ENCODE measurements at places on chromosomes 2 and 18.

DNA sequence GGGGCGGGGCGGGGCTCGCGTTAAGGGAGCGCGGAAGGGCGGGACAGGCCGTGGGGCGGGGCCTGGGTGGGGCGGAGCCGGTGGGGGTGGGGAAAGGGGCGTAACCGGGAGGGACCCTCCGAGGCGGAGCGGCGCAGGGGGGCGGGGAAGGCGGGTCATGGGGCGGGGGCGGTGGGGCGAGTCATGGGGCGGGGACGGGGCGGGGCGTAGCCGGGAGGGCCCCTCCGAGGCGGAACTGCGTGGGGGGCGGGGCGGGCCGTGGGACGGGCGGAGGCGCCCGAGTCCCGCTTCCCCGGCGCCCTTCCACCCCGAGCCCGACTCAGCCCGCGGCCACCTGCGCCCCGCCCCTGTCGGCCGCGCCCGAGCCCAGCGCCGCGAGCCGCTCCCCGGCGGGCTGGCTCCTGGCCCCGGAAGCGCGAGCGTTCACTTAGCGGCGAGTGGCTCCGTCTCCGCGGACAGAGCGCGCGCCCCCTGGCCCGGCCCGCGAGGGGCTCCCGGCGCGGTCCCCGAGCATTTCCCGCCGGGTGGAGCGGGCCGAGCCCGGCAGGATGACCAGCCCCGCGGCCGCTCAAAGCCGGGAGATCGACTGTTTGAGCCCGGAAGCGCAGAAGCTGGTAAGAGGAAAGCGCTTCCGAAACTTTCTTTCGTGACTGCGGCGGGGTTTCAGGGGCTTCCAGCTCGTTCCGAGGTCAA, 64.7 kb downstream of the LRRFIP1 start:
- DNase-seq: peak; percentile 98

DNA sequence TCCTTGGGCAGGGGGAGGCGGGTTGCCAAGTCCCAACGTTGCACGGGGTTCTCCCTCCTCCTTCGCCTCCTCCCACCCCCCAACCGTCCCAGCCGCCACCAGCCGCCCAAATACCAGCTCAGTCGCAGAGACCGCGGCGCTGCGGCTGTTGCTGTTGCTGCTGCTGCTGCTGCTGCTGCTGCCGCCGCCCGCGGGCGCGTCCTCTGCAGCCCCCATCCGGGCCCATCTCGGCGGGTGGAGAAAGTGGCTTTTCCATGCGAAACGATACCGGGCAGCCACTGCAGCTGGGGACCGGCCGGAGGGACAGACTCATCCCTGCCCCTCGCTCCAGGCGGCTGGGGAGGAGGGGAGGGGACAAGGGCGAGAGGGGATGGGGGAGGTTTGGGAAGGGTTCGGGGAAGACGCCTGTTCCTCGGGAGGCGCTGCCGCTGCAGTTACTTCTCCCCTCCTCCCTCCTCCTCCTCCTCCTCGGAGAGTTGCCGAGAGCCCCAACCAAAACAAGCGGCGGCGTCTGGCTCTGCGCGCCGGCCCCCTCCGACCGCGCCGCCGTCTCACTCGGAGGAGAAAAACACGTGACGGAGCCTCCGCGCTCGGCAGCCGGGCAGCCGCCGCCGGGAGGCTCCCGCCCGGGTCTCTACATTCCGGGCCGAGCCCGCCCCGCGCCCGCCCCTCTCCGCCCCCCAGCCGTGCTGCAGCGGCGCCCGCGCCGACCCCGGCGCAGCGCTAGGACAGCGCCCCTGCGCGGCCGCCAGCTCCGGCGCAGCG, at the start of gene IRS1:
IRS1 (minus strand) TSS at position 610 of the 765 bp plus-strand sequence. CDS start 1,082 bp downstream, outside the sequence.
- DNase-seq: peak; percentile 88

GRCh38 chr2:23092831-23093230, 292.1 kb upstream of the KLHL29 start:
- DNase-seq: no peak

DNA sequence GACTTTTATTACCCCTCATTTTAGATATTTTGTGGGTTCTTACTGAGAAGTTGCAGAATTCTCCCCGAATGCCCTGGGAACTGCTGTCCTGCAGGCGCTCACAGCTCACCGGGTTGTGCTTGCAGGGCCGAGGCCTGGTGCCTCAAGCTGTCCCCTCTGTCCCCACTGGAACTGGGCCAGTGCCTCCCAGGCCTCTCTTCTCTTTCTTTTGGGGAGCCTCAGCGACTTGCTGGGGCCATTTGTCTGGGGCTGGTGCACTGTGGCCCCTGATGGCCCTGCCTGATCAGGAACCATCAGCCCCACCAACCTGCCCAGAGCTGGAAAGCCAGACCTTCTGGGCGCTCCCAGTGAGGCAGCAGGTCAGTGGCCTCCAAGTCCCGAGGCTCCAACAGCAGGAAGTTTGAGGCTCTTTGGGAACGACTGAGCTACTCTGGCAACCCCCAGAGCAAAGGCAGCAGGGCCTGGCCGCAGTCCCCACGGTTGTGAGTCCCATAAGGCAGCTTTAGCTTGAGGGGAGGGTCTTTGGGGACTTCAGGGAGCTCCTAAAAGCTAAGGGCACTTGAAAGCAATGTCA, 14.7 kb upstream of the NEU4 start:
- DNase-seq: peak; percentile 49

GRCh38 chr2:171895786-171896185, 1.7 kb upstream of the SLC25A12 start:
- DNase-seq: no peak

GRCh38 chr18:74233933-74234325, 57.8 kb downstream of the CYB5A start:
- no peak for DNase-seq

- DNase-seq: no peak
Observed at GRCh38 chr2:198763793-198764192, 693.9 kb downstream of the SATB2 start.

GRCh38 chr2:70068119-70068518, 19.2 kb upstream of the PCBP1 start:
- DNase-seq: no peak

DNA sequence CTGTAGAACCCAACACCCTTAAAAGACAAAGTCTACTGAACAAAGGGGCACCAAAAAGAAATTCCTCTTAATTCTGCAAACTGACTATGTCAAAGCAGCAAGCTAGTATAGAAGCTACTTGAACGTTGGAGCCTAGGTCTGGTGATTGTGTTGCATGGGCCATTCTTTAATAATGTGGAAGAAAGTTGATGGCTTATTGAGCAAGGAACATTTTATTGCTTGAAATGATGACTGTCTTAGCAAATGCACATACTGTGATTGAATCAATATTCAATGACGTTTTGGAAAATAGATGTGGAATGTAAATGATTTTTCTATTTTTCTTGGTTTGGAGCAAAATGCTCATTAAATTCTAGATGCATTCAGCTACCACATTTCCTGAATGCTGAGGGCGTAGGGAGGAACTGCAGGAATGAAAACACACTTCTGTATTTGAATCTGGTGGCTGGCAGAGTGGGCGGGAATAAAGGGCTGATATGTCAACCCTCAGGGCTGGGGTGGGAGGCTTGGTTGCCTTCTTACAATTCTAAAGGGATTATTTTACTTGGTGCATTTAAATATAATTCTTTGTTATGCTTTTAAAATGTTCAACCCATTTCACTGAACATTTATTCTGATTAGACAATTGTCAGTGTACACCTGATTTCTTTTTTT, 26.5 kb downstream of the MYO3B start:
- peak; percentile 18 for DNase-seq

DNA sequence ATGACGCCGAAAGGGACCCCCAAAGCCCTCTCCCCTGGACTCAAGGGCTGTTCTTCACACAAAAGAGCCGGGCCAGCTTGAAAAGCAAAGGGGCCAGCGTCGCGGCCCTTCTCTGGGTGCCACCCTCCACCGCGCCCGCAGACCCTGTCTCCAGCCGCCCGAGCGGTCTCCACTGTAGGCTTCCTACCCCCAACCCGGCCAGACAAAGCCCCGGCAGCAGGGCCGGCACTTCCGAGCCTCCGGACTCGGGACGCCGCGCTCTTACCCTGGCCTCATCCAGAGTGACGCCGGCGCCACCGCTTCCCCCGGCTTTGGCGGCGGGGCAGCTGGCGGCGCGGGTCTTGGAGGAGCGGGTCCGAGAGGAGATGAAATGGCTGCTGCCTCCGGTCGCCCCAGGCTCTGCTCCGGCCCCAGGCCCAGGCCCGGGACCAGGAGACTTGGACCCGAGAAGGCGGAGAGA, 603 bp downstream of the ATAD2B start:
- no peak for DNase-seq

GRCh38 chr2:237392186-237392585, 21.8 kb downstream of the COL6A3 start:
- no peak for DNase-seq

DNA sequence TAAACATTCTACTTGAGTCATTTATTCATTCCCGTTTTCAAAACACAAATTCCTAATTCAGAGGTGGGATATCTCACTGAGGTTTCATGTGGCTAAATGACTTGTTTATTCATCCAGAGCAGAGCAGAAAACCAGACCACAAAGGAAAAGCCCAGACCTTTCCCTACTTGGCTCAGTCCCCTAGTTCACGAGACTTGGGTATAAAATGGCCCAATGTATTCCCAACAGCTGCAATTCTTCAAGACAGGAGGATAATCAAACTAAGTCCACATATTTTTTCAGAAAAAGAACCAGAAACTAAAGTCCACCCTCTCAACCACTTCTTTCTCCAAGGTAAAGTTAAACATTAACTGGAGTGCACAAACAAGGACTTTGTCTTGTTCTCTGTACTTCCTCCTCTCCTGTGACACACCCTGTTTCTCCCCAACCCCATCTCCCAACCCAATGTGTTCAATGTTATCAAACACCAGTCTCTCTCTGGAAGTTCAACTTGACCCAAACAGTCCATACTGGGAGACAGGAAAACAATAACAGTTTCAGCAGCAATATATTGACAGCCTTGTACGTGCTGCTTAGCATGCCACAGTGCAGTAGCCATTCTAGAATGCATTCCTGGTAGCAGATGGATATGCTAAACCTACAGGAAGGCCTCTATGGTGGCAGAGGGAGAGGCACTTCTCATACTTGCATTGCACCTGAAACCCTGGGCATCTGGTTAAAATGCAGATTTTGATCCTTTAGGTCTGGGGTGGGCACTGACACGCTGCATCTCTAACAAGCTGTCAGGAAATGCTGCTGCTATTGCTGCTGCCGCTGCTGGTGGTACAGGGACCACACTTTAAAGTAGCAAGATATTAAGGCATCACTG, 110.7 kb downstream of the INO80D start:
- no peak for DNase-seq

Data from activated CD4-positive, alpha-beta T cell treated with anti-CD3 and anti-CD28 coated beads, Interleukin-2, amount 10 ng/mL, durations not matched to agents 24 days and 14 days (primary cell).